Activated T-helper 1 cell treated with anti-CD3 and anti-CD28 coated beads, Interleukin-12 subunit alpha, Interleukin-12 subunit beta, Interleukin-2, Interleukin-4 antibody, amounts not matched to agents 30 ng/mL and 10 ng/mL and 1 ng/mL, durations not matched to agents 14 hours and 24 hours and 36 hours (primary cell): ENCODE measurements at places on chromosomes 7 and 10.
A peak's percentile ranks its signal among the peaks of the same experiment; 100 is the strongest.

- no peak overlapping the region for H3K27ac ChIP-seq
- H3K4me3 ChIP-seq: no peak overlapping the region
- no peaks in the 10 kb centered on the region for H3K4me1 ChIP-seq
- H3K36me3 ChIP-seq: no peaks in the 10 kb centered on the region
- peaks cover 4% of the 10 kb centered on the region for H3K27me3 ChIP-seq
- DNase-seq: no peak
Measured at GRCh38 chr10:84654671-84655070, 326.3 kb downstream of the CCSER2 start.

DNA sequence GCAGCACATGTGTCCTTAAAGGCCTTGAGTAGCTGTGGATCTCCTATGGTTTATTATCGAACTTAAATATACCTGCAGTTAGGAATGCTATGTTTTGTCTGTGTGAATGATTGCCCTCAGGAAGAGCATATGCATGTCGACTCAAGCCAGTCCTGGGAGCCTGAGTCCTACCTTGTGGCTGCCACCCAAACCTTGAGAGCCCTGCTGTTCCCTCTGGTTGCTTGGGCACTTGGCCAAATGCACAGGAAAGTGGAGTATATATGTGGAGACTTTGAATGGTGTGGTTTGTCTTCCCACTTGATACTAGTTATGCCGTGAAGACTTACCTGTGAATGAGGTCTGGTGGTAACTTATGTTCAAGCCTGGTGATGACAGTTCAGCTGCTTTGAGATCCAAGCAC is 409.8 kb downstream of the LRMDA start:
- H3K27me3 ChIP-seq: no peaks in the 10 kb centered on the region
- no peaks in the 10 kb centered on the region for H3K4me1 ChIP-seq
- H3K36me3 ChIP-seq: no peaks in the 10 kb centered on the region
- DNase-seq: no peak

DNA sequence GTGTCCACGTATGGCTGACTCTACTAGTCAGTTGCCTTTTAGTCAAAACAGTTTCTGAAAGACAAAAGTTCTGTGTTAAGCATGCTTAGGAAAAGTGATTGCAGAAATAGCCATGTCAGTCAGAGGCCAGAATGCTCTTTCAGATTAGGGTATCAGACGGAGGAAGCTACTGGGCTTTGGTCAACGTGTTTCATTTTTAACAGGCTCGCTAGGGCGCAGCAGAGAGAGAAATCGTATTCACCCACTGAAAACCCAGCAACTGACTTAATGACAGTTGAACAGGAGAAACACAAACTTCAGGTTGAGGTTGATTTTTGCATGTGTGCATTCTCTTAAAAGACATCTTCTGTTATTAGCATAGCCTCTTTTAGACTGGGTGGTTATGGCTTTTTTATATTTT is 322.6 kb upstream of the KIAA1217 start:
- no peaks in the 10 kb centered on the region for H3K36me3 ChIP-seq
- DNase-seq: no peak
- no peaks in the 10 kb centered on the region for H3K27me3 ChIP-seq
- no peak overlapping the region for H3K27ac ChIP-seq
- no peak overlapping the region for H3K4me3 ChIP-seq

DNA sequence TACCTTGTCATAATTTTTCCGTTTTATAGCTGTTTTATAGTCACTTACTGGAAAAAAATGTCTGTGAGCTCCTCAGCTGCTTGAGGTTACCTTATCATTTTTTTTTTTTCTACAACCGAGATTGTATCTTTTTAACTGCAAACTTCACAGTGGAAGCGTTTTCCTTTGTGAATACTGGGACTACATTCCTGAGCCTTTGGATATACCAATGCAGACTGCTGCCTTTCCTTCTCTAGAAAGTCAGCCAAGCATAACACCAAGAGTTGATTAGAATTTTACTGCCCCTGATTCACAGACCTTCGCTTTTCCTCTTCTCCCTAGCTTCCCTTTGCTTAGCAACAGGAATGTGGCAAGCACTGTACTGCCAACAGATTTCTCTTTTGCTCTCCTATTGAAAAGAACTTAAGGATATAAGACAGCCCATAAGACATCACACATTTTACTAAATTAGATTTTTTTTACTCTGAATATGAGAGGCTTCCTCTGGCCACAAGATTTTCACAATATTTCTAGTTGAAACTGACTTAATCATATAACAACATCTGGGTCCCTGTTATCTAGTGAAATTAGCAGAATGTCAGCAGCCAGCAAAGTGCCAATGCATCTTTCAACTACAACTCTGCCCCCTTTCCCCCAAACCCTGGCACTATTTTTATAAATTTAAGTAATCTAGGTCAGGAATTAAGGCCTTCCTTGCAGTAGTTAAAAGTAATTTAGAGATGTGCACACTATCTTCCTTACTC is 170.6 kb downstream of the PRKG1 start:
- DNase-seq: no peak
- no peaks in the 10 kb centered on the region for H3K4me1 ChIP-seq
- H3K27ac ChIP-seq: no peak overlapping the region
- H3K36me3 ChIP-seq: no peaks in the 10 kb centered on the region

DNA sequence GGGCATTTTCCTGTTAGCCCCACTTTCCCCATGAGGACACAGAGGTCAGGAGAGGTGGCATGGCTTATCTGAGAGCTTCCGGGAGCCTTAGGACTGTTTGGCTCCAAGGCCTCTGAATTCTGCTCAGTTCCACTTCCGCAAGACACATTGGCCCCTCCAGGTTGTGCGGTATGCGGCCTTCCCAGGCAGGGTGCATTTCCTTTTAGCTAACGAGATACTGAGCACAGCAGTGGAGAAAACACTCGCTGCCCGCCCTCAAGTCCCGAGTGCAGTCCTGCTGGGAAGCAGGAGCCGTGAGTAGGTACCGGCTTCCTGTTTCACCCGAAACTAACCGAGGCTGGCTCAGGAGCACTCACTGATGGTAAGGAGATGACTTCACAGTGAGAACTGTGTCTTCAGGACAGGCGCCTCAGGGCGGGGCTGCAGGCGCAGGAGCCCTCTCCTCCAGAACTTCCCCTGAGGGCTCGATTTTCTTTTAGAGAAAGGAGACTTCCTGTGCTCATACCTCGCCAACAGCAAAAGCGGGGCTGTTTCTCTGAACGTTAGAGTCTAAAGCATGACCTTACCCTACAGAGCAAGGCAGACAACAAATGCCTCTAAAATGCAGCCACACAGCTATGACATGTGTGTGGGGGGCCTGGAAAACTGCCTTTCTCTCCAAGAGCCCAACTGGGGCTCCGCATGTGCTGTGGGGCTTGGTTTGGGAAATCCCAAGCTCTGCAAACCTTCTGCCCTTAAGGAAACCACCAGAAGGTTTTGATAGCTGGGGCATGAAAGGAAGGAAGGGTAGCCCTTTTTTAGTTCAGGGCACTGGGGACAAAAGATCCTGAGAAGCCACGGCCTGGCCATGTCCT is 25.9 kb downstream of the RGS10 start:
- H3K4me1 ChIP-seq: peaks cover 51% of the 10 kb centered on the region
- peak overlapping the region; percentile 54 for H3K4me3 ChIP-seq
- peak; percentile 67 for DNase-seq

- peaks cover 2% of the 10 kb centered on the region for H3K27me3 ChIP-seq
- DNase-seq: no peak
- H3K27ac ChIP-seq: peak overlapping the region; percentile 79
- no peak overlapping the region for H3K4me3 ChIP-seq
- no peaks in the 10 kb centered on the region for H3K36me3 ChIP-seq
Measured at GRCh38 chr7:2873686-2874551, 29.8 kb upstream of the GNA12 start.

DNA sequence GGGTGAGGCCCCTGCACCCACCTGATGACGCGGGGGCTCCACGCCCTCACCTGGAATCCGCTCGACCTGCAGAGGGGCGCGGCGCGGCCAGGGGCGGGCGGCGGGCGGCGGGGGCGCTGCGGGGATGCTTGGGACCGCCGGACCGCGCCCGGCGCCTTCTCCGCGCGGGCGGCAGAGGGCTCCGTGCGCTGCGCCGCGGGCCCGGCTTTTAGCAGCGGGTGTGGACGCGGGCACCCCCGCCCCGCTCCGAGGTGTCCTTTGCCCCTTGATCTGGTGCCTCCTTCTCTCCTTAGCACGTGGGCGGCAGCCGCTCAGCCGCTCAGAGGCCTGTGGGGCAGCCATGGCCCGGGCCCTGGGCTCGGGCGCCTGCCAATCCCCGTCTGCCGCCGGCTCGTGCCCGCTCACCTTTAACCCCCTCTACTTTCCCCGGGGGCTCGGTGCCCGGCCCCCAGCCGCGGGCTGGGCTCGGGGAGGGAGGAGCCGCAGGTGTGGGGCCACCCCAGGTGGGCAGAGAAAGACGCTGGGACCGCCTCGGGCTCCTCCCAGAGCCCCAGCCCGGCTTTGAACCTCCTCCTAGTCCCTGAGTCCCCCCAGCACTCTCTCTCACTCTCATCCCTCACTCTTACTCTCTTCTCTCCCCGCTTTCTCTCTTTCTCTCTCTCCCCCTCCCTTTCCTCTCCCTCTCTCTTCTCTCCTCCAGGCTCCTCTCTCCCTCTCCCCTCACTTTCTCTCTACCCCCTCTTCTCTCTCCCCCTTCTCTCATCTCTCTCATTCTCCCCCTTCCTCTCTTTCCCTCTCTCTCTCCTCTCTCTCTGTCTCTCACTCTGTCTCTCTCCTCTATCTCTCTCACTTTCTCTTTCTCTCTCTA is 19.7 kb upstream of the VPS37D start:
- H3K36me3 ChIP-seq: no peaks in the 10 kb centered on the region
- peak overlapping the region; percentile 13 for H3K4me3 ChIP-seq
- DNase-seq: no peak
- peaks cover 48% of the 10 kb centered on the region for H3K27me3 ChIP-seq
- H3K4me1 ChIP-seq: no peaks in the 10 kb centered on the region

DNA sequence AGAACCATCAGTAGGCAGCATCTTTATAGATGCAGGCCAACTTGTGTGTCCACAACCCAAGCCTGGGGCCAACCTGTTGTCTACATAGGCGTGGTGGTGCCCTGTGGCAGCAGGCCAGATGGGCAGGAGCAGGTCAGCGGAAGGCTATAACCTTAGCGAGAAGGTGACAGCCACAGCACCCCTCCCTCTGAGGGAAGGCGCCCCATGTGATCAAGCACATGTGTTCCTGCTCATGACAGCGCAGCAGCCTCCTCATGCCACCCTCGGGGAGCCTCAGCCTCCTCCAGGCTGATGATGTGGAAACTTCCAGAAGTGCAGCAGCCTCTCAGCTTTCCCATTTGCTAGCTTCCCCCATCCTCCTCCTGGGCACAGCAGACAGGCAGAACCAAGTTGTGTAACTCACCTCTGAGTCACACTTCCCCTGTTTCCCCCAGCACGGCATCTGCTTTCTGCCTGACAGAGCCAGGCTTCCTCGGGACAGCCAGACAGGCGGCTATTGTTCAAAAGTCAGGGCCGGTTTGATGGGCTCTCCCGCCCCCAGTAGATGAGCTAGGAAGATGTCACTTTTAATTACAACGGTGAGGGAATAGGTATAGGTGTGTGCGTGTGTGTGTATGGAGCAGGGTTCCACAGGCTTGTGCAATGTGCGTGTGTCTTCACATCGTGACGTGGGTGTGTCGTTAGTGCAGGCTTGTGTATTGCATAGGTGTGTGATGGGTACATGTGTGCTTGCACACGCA is 312.0 kb upstream of the ZMIZ1 start:
- no peak overlapping the region for H3K4me3 ChIP-seq
- peaks cover 16% of the 10 kb centered on the region for H3K4me1 ChIP-seq
- no peaks in the 10 kb centered on the region for H3K36me3 ChIP-seq
- no peak for DNase-seq

DNA sequence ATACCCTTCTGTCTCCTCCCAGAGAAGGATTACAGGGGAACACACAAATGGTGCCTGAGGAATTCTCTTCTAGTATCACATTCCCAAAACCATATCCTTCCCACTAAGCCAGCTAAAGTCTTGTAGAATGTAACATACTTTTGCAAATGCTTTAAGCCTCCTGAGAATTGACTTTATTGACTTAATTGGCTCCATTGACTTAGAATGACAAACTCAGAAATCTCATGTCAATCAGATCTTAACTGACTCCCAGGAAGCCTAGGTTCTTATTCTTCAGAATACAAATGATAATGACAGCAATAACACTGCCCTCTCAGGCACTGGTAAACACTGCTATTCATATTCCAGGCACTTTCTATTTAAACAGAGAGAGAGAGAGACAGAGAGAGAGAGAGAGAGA is 356.9 kb upstream of the PRKCQ start:
- no peaks in the 10 kb centered on the region for H3K36me3 ChIP-seq
- H3K4me3 ChIP-seq: no peak overlapping the region
- no peak for DNase-seq
- peaks cover 19% of the 10 kb centered on the region for H3K27me3 ChIP-seq
